Tongue (tissue), 3 donors: ENCODE measurements at places on chromosomes 3 and 15. TPM values are rescaled to one million over a fixed set of nuclear protein-coding genes. Genes with fewer than 3 reads are reported as not detected.

DNA sequence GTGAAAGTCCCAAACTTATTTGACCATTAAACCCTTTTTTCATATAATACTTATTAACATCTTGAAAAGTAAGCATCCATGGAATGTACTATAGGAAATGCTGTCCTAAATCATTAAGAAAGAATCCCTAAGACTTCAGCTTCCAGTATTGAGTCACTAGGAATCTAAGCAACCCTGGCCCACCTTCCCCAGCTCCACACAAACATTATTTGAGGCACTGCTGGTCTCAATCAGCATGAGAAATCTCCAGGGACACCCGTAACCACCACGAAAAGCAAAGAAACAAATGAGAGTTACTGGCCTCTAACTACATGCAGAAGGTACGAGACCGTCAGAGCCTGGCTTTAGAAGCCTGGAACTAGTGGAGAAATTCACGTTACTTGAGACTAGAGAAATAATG, 68.2 kb downstream of the POLQ start:
- peak; percentile 9 for DNase-seq

FES gene
- total RNA-seq, result 40.1 TPM

GOLGA6B gene
- 0.21 TPM for total RNA-seq

ANKRD34C gene
- 0.21 TPM for total RNA-seq

DNA sequence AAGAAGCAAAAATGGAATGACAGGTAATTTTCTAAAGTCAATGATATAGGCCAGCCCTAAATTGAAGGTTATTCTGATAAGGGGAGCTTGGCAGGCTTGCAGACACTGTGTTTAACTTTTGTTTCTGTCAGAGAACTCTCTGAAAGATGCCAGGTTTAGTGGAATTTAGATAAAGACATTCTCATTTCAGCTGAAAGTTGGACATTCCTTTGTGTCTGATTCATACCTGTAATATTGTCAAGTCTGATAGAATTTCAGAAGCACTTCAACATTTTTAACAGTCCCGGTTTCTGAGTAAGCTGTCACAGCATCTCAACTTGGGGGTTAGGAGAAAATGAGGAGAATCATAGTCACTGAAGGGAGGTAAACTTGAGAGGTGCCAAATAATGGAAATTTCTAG, 84.0 kb downstream of the DIPK2A start:
- no peak for DNase-seq

CLDN18 gene
- total RNA-seq, result 0.62 TPM

DNA sequence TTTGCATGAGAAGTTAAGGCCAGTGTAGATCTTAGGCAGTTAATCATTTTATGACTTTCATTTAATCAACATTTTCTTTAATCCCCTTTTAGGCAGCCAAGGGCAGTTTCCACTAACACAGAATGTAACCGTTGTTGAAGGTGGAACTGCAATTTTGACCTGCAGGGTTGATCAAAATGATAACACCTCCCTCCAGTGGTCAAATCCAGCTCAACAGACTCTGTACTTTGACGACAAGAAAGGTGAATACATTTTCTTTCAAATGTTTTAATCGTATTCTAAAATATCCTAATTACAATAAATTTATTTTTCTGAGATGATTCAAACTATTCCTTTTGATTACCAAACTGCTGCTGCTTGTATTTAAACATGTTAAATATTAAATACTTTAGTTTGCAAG, 843.2 kb downstream of the CADM2 start:
- peak; percentile 32 for DNase-seq

DNA sequence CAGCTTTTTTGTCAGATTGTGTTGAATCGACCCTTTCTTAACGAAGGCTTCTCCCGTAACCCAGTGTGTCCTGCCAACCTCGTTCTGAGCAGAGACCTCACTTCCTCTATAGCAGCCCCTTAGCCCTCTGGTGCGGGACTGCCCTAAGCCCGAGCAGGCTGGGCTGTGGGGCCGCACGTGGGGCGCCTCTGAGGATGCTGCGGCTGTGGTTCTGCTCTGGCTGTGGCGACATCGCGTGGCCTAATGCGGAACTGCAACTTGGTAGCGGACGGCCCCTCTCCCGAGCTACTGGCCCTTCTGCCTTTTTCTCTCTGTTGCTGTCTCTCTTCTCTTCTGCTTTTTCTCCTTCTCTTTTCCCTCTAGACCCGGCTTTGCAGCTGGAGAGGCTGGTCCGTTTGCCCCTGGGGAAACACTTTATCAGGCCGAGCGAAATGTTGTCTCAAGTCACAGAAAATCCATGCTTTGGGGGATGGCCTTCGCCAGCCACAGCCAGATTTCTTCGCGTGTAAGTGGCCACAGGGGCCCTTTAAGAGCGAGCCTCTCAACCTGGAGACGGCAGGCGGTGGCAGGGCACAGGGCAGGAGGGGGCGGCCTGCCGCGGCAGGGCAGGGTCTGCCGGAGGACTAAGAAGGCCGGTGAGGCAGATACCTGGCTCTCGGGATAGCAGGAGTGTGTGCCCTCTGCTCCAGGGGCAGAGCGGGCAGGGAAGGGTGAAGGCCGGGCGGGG, 19.4 kb upstream of the KIF23 start:
- peak; percentile 93 for DNase-seq

DNA sequence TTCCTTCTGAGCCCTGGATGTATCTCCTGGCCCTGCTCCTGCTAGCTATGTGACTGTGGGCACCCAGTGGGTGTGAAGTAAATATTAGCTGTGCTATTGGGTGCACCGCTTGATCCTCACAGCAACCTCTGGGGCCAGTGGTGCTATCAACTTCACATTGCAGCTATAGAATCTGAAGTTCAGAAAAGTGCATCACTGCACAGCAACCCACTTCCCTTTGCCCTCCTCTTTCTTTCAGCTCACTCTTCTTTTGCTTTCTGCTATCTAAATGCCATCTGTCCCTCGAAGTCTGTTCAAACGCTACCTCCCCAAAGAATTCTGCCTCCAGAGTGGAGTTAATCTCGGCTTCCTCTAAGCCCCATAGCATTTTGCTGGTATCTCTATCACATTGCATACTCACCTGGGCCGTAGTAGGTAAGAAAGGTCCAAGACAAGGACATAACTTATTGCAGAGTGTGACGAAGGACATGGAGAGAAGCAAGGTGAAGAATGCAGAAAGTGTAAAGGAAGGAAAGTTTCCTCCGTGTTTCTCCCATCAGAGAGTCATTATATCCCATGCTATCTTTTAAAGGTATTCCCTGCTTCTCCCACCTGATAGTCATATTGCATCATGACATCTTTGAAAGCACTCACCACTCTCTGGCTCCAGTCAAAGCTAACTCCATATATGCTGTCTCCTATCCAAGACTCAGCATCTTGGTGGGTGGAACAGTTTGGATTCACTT, 57.1 kb upstream of the BCL6 start:
- no peak for DNase-seq

DNA sequence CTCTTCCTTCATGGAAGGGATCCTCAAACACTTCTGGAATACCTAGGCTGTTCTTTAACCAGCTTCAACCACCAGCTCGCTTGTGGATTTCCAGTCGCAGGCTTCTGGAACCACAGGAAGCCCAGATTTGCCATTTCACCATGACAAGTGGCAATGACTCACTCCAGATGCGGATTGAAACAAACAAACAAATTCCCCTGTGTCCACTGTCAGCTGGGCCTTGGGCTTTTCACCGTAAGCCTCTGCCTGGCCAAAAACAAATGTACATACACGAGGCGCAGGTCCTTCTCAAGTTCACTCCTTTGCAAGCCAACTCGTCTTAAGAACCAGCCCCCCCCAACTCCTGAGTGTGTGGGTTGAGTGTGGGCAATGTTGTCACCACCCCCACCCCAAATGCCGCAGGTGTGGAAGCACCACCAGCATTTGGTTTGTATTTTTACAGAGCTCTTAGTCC, 8.8 kb downstream of the BCL6 start:
- no peak for DNase-seq

DNA sequence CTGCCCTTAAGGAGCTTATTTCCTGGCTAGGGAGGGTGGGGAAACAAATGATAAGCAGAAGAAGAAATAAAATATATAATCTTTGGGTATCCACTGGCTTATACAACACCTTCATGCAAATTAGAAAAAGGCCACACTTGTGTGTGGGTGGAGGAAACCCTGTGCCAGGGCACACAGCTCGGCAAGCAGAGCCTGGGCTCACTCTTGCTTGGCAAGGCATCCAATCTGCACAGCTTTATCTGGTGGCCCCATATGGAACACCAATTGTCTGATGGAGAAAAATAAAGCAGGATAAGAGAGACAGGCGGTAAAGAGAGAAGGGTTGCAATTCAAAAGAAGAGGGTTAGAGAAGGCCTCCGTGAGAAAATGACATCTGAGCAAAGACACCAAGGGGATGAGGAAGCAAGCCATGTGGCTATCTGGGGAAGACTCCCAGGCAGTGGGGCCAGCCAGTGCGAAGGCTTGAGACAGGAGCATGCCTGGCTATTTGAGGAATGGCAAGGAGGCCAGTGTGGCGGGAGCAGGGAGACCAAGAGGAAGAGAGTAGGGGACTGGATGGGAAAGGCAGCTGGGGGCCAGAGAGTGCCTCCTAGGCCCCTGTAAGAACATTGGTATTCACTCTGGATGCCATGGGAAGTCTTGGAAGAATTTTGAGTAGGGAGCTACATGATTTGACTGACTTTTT, 22.5 kb upstream of the VPS8 start:
- no peak for DNase-seq

DNA sequence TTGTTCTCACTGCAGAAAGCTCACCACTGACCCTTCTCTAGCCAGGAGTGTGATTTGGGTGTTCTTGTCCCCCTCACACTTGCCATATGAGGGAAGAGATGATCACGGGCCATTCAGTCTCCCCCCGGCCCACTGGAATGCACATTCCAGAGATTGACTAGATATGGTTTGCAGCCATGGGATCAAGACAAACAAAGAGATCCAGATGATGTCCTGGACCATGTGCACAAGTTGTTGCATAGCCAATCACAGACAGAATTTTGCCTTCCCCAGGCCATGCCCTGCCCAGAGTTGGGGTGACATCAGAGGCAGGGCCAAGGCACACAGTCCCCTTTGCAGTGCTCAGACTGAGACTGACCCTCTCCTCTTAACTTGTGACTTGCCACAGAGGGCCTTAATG, 14.8 kb downstream of the MUC13 start:
- no peak for DNase-seq

LRRC2 gene
- 13.0 TPM for total RNA-seq

DNA sequence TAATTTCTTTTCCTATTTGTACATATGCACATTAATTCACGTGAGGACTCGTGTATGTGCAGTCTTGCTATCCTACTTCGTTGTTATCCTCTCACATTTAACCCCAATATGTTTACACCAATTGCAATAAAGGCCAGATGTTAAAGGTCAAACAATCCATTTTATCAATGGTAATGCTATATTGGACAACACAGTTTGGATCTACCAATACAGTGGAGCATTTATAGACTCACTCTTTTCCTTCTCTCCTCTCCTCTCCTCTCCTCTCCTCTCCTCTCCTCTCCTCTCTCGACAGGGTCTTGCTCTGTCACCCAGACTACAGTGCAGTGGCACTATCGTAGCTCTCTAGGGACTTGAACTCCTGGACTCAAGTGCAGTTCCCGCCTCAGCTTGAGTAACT, 324.0 kb downstream of the PTPRG start:
- DNase-seq, result no peak

- DNase-seq, result no peak
Observed at GRCh38 chr15:92168066-92168683, 225.5 kb upstream of the ST8SIA2 start.

GRCh38 chr15:76439542-76439941, 103.0 kb downstream of the ISL2 start:
- DNase-seq, result no peak

- no peak for DNase-seq
Observed at GRCh38 chr3:49722896-49723295, 855 bp downstream of the GMPPB start.

GRCh38 chr3:189322339-189322738, 150.6 kb downstream of the TPRG1 start:
- DNase-seq, result no peak

DNA sequence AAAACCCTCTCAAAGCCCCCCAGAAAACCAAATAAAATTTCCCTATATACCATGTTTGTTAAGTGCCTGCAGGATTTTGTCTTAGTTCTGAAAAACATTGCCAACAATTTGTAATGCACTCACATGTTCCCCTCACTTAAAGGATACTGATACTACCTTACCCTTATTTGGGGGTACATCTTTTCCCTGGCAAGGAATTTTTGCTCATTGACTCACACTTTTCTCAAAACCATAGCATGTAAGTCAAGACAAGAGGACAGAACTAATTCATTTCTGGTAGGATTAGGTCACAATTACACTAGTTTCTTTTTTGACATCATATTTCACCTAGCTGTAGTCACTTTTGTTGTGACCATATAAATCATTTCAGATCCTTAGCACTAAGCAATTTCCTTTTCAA, 222.2 kb downstream of the THRB start:
- DNase-seq, result no peak

UNC13C gene
- 0.92 TPM for total RNA-seq

GRCh38 chr3:115713284-115713683, 90.0 kb downstream of the GAP43 start:
- DNase-seq, result peak; percentile 77

CHRM5 gene
- not detected for total RNA-seq

SERPINI1 gene
- total RNA-seq, result 7.7 TPM

ASB14 gene
- total RNA-seq, result 3.4 TPM

- no peak for DNase-seq
Observed at GRCh38 chr3:125107861-125108567, 52.2 kb upstream of the HEG1 start.

MAP6D1 gene
- total RNA-seq, result 27.5 TPM

GRCh38 chr3:51970606-51971300, 3.1 kb downstream of the ABHD14B start:
- no peak for DNase-seq

AADACL2 gene
- total RNA-seq, result 2.7 TPM

DNA sequence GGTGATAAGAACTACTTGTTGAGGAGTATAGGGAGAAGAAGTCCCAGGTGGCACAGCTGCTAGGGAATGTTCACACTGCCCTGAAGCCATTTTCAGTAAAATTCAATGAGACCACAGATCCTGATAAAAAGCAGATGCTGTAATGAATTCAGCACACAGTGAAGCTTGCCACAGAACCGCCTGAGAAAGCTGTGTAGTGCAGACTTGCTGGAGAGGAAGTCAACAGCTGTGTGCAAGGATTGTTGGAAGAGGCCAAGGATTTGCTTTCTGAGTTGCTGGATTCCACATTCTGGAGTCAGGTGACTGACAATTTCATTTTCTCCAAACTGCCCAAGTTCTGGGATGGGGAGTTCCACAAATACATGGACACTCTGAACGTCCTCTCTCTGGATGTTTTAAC, 70.9 kb downstream of the ANP32A start:
- DNase-seq, result peak; percentile 71

ZNF660 gene
- 3.4 TPM for total RNA-seq
